Kidney epithelial cell (primary cell): ENCODE measurements at places on chromosomes 2 and 18.

- no peak for DNase-seq
These were observed 6.6 kb upstream of the PTMA start for GRCh38 chr2:231701456-231702373.

- DNase-seq, result no peak
These were observed 206.0 kb downstream of the AGPS start for GRCh38 chr2:177598326-177599138.

- DNase-seq, result no peak
These were observed 3.1 kb downstream of the DSC3 start for GRCh38 chr18:31039426-31039825.

GRCh38 chr2:11722292-11723060 is 24.0 kb upstream of the LPIN1 start:
- DNase-seq, result no peak

- no peak for DNase-seq
These were observed 120.4 kb downstream of the RNF144A start for GRCh38 chr2:7037340-7038333.

- DNase-seq, result no peak
These were observed 16.4 kb downstream of the RMC1 start for GRCh38 chr18:23519734-23520133.

DNA sequence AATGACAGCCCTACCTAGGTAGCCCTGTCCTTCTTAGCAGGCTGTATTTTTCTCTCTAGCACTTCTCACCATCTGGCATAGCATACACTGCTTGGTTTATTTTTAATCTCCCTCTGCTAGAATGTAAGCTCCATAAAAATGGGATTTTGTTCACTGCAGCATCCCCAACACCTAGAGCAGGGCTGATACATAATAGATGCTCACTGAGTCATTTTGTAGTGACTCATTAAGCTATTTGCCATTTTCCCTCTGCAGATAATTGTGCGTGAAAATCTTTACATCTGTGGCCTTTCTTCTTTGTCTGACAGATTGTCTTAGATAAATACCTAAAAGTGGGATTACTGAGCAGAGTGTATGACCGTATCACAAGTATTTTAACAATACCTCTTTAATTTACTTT is 82.5 kb downstream of the CERS6 start:
- no peak for DNase-seq

DNA sequence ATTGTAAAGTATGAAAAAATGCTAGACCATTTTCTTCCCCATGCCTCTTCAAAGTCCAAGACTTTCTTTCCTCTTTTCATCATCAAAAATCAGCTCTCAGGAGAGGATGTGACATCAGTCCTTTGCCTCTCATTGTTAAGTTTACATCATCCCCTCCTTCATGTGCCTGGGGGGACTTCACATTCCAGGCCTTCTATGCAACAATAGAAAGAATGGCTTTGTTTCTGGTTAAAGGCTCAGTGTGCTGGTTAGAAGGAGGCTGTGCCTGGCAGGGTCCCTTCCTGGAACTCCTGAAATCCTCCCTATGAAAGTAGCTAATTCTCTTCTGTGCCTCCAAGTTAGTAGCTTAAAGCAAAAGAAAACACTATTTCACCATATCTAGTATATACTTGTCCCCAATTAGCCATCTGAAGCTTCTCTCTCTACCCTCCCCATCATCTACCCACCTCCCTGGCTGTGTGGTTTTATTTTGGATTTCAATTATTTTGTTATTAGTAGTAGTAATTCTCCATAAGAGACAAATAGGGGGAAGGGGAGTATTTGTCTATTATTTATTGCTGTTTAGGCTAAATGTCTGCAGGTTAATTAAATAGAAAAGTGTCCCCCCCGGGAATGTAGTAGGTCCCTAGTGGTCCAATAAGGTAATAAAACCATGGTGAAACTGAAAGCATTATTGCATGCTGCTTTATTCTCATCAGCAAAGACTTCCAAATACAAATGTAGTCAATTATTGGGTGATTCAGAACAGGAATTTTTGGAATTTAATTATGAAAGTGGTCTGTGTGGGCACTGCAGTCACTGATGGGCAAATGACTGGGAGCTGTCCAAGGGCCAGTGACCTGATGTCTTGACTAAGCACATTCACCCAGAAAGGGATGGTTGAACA is 69.0 kb downstream of the CPO start:
- no peak for DNase-seq

GRCh38 chr2:214960677-214961076 is 151.2 kb upstream of the BARD1 start:
- DNase-seq, result no peak

GRCh38 chr2:17479875-17480274 is 38.4 kb downstream of the RAD51AP2 start:
- peak; percentile 5 for DNase-seq

- DNase-seq, result no peak
These were observed 121.0 kb downstream of the EIPR1 start for GRCh38 chr2:3256605-3257004.

DNA sequence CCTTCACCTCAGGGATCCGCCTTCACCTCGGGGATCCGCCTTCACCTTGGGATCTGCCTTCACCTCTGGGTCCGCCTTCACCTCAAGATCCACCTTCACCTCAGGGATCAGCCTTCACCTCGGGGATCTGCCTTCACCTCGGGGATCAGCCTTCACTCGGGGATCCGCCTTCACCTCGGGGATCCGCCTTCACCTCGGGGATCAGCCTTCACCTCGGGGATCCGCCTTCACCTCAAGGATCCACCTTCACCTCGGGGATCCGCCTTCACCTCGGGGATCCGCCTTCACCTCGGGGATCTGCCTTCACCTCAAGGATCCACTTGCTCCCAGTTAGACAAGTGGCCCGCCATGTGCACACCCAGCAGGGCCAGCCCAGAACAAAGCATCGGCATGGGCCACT is 7.3 kb downstream of the KIF1A start:
- no peak for DNase-seq

DNA sequence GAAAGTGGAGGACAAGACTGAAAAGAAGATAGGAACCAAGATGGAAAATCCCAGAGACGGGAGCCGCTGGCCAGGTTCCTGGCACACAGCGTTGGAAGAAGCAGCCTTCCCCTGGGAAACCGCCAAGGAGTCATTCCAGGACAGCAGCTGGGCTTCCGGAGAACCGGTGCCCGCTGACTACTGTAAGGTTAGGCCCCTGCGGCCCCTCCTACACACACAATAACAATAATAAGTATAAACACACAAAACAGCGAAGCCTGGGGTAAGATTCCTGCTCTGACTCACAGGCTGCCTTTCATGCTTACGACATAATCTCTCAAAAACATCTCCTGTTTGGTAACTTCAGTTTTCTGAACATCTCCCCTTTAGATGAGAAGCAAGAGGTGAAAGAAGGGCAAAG is 28.1 kb upstream of the MYCN start:
- peak; percentile 61 for DNase-seq

DNA sequence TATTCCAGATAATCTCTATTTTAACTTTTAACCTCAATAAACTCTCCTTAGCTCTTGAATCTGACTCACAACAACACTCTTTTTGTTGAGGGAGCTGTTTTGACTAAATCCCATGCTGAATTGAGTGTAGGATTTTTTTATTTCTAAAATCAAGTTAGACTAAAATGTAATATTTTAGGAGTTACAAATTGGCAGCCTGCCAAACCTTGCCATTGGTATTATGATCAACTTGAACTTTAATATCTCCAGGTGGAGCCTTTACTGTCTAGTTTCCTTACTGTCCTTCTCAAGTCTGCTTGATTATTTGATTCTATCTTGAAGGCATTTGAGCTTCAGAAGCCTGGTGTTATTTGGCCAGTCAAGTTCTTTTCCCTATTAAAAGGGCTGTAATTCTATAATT is 8.7 kb downstream of the PIKFYVE start:
- DNase-seq, result no peak

GRCh38 chr2:219230059-219230540 is 494 bp downstream of the ANKZF1 start:
- DNase-seq, result no peak

- no peak for DNase-seq
These were observed 65.1 kb downstream of the PTGR3 start for GRCh38 chr18:75143851-75144250.
